ENCODE measurements at places on chromosomes 3 and 15.

DNA sequence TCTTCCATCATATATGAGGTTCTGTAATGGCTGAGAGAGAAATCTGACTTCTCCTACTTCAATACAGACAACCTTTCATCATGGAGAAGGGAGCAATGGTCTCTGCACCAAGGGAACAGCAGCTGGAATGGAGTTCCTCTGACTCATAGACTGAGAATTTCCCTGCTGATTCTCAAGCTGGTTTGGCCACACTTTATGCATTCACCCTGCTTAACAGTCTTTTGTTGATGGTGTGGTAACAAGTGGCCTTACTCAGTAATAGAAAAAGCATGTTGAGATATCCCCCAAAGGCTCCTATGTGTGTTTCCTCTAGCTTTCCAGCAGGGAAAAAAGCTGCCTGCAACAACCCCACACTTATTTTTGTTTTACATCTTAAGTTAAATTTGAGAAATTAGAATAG is 138.1 kb downstream of the GREM1 start:
- H3K4me3 ChIP-seq: no peak overlapping the region
- peaks cover 14% of the 10 kb centered on the region for H3K4me1 ChIP-seq
- no peaks in the 10 kb centered on the region for H3K36me3 ChIP-seq
- peak overlapping the region; percentile 38 for H3K27ac ChIP-seq
- no peaks in the 10 kb centered on the region for H3K27me3 ChIP-seq

- DNase-seq: no peak
- peak overlapping the region; percentile 2 for H3K27ac ChIP-seq
- peak overlapping the region; percentile 51 for H3K4me3 ChIP-seq
- peaks cover 54% of the 10 kb centered on the region for H3K4me1 ChIP-seq
These were observed 2.9 kb downstream of the GATA2 start for GRCh38 chr3:128489927-128490649.

DNA sequence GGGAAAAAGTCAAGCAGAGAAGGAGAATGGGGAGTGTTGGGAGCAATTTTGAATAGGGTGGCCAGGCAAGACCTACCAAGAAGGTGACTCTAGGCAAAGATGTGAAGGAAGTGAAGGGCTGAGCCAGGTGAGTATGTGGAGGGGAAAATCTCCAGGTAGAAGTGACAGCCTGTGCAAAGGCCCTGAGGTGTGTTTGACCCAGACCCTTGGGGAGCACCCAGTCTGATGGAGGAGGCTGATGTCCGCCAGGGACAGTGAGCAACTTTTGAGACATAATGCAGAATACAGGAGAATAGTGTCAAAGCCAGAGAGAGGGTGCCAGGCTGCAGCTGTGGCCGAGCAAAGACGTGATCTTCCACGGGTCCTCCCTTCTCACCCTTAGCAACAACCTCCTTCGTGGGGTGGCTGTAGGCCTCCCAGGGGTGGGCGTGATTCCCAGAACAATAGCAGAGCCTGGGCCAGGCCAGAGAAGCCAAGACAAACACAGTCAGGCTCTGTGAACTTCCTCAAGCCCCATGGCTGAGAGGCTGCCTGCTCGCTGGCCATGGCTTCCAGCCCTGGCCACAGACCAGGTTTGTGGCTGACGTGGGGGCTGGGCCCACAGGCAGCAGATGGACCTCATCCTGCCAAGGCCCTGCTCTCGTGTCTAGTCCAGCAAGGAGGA is 58.1 kb downstream of the SLC6A6 start:
- H3K27me3 ChIP-seq: no peaks in the 10 kb centered on the region
- peaks cover 22% of the 10 kb centered on the region for H3K4me1 ChIP-seq
- no peaks in the 10 kb centered on the region for H3K36me3 ChIP-seq
- DNase-seq: peak; percentile 73

GRCh38 chr15:37016231-37016630 is 84.1 kb downstream of the MEIS2 start:
- DNase-seq: no peak
- peak overlapping the region; percentile 61 for H3K27ac ChIP-seq
- no peaks in the 10 kb centered on the region for H3K27me3 ChIP-seq
- peak overlapping the region; percentile 32 for H3K4me3 ChIP-seq

- no peak for DNase-seq
- H3K27me3 ChIP-seq: no peaks in the 10 kb centered on the region
- H3K4me1 ChIP-seq: no peaks in the 10 kb centered on the region
- no peaks in the 10 kb centered on the region for H3K36me3 ChIP-seq
These were observed 82.9 kb downstream of the NR1D2 start for GRCh38 chr3:24027946-24028345.

- H3K4me1 ChIP-seq: peaks cover 3% of the 10 kb centered on the region
- no peak for DNase-seq
- peak overlapping the region; percentile 77 for H3K27ac ChIP-seq
- H3K36me3 ChIP-seq: no peaks in the 10 kb centered on the region
- peak overlapping the region; percentile 39 for H3K4me3 ChIP-seq
These were observed 160.2 kb upstream of the TBL1XR1 start for GRCh38 chr3:177357352-177358090.

DNA sequence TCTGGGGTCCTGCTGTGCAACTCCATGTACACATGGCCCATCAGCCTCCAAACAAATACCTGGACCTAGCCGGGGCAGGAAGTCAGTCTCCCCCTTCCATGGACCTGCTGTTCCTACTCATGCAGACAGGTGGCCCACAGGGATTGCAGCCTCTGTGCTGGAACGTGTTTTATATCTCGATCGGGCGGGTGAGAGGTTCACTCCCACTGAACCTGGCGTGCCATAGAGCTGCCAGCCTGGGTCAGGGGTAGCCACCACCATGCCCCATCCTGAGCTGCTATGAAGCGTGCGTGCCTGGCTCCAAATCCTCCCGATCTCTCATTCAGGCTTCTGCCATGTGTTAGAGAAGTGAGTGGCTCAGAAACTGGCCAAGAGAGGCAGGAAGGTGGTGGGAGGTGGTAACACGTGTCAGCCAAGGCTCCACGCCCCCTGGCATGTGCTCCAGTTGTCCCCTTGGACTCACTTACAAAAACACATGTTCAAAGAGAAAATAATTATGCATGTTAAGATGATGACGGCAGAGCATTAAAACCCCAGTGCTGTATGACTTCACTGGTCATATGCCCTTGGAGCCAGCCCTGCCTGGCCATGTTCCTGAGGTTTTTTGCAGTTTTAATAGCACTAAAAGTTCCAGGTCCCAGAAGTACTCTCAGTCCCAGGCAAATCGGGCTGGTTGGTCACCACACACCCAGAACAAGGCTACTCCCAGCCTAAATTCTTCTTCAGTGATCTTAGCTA is 30.6 kb downstream of the CTSH start:
- peaks cover 18% of the 10 kb centered on the region for H3K36me3 ChIP-seq
- DNase-seq: peak; percentile 81
- no peaks in the 10 kb centered on the region for H3K4me1 ChIP-seq
- H3K27ac ChIP-seq: peak overlapping the region; percentile 82
- no peak overlapping the region for H3K4me3 ChIP-seq
- no peaks in the 10 kb centered on the region for H3K27me3 ChIP-seq

DNA sequence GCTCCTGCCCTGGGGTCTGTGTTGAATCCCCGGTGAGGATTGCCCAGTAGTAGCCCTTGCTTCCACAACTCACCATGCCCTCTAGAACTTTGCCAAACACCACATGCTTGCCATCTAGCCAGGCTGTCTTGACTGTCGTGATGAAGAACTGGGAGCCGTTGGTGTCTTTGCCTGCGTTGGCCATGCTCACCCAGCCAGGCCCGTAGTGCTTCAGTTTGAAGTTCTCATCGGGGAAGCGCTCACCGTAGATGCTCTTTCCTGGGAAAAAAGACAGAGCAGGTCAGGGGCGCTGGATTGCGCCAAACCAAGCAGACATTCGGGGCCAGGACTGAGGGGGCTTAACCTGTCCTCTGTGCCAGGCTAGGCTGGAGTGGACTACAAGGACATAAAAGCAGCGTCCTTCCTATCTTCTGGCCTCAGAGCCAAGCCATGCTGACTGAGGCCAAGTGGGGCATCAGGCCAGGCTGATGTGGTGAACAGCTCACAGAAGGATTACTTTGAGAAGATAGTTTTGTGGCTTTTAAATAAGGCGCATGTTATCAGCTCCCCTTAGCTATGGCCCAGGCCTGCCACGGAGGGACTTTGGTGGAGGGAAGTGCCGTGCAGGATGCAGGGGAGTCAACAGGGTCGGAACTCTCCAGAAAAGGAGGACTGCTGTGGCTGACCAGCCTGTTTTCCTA is 5.3 kb downstream of the SNX22 start:
- no peaks in the 10 kb centered on the region for H3K27me3 ChIP-seq
- H3K4me1 ChIP-seq: peaks cover 39% of the 10 kb centered on the region
- H3K36me3 ChIP-seq: peaks cover 79% of the 10 kb centered on the region

GRCh38 chr15:80694611-80695098 is 455 bp upstream of the ABHD17C start:
- H3K27me3 ChIP-seq: no peaks in the 10 kb centered on the region
- H3K36me3 ChIP-seq: no peaks in the 10 kb centered on the region
- H3K4me1 ChIP-seq: no peaks in the 10 kb centered on the region
- no peak for DNase-seq
- H3K27ac ChIP-seq: peak overlapping the region; percentile 89
- peak overlapping the region; percentile 77 for H3K4me3 ChIP-seq

- H3K36me3 ChIP-seq: no peaks in the 10 kb centered on the region
- no peak overlapping the region for H3K4me3 ChIP-seq
- H3K27ac ChIP-seq: no peak overlapping the region
- H3K27me3 ChIP-seq: no peaks in the 10 kb centered on the region
- DNase-seq: no peak
These were observed 81.6 kb downstream of the AKAP13 start for GRCh38 chr15:85462029-85462428.

DNA sequence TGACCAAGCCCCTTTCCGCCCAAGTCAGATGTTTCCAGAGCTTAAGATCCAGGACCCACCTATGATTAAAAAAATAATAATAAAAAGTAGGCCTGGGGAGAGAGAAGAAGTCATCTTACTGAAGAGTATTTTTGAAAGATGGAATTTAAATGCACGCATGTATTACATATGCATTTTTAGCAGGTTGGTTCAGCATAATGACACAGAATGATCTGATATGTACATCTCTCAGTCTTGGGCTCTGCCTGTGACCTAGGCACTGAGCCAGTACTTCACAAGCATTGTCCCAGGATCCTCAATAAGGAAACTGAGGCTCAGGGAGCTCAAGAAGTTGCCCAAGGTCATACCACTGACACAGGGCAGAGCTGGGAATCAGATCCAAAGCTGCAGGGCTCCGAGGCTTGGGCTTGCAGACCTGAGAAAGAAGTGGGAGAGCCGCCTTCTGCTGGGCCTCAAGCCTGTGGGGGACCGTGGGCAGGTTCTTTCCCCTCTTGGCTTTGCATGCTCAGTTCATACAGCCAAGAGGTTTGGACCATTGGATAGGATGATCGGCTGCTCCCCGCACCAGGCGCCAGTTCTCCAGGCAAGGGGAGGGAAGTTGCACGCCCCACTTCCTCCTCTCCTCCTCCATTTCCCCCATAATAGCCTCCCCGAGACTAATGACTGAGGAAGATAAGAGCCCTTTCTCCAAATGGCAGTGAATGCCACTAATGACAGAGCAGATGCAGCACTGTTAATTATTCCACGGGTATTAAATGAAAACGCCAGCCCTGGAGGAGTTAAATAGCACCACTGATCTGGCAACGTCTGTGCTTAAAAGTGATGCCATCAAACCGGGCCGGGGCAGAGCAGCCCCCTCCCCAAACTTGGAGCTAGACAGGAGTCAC is 6.9 kb downstream of the SLC6A1 start:
- DNase-seq: no peak
- H3K4me3 ChIP-seq: no peak overlapping the region
- H3K36me3 ChIP-seq: no peaks in the 10 kb centered on the region
- no peaks in the 10 kb centered on the region for H3K27me3 ChIP-seq
- H3K4me1 ChIP-seq: no peaks in the 10 kb centered on the region

DNA sequence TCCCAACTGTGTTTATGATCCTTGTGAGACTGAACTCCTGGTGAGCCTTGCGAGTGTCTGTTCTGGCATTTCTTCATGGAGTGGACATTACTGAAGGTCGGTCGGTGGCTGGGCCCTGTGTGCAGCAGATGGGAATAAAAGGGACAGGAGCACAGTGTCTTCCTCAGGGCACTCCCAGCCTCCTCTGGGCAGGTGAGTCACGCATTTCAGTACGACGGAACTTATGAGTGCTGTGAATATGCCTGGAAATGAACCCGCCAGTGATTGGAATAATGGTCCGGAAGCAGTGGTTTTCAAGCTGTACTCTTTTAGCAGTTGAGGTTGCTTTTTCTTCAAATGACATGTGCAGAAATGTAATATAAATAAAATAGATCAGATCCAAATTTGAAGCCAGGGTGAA is 55.1 kb downstream of the LARS2 start:
- no peak for DNase-seq
- no peak overlapping the region for H3K27ac ChIP-seq
- H3K4me3 ChIP-seq: no peak overlapping the region
- H3K36me3 ChIP-seq: no peaks in the 10 kb centered on the region
- peaks cover 6% of the 10 kb centered on the region for H3K4me1 ChIP-seq
- H3K27me3 ChIP-seq: no peaks in the 10 kb centered on the region

DNA sequence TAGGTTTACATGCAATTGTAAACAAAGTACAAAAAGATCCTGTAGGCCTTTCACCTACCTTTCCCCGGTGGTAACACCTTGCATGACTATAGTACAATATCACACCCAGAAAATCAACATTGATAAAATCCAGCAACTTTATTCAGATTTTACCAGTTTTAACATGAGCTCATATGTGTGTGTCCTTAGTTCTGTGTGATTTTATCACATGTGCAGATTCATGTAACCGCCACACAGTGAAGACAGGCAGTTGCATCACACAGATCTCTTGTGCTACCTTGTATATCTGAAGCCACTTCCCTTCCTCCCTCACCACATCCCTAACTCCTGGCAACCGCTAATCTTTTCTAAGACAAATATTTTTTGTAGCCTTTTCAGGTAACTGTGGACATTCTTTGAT is 183.5 kb upstream of the C2CD4B start:
- no peaks in the 10 kb centered on the region for H3K4me1 ChIP-seq
- H3K36me3 ChIP-seq: no peaks in the 10 kb centered on the region
- H3K27ac ChIP-seq: no peak overlapping the region
- H3K27me3 ChIP-seq: no peaks in the 10 kb centered on the region
- no peak overlapping the region for H3K4me3 ChIP-seq

DNA sequence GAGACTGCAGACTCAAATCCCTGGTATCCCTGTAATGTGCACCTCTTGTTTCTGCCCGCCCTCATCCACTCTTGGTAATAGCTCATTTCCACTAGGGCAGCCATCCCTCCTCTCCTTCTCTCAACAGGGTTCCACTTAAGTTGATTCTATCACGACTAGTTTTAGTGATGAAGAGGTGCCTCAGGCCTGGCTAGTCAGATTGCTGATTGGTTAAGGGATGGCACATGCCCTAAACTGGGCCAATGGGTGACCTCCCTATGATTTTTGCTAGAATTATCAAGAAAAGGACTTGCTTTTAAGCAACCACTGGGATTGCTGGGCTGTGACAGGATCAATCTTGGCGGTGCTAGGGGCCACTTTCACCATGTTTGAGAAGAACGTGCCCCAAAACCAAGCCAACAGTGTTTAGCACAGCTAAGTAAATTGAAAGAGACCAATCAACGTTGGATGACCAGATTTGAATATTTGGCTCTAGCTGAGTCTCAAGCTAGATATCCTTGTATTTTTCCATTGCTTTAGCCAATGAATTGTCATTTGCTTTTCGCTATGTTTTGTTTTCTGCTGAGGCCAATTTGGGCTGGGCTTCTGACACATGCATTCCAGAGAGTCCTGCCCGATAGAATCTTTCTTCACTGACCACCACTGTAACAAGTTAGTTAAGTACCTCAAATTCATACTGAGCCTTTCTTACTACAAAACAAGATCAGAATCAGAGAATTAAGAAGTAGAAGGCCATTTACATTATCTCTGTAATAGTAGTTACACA is 131.0 kb downstream of the PDZRN3 start:
- DNase-seq: no peak
- H3K4me3 ChIP-seq: no peak overlapping the region
- H3K27me3 ChIP-seq: no peaks in the 10 kb centered on the region

All from tibial artery (tissue), 4 donors.